Fibroblast of skin of back (primary cell): ENCODE measurements at places on chromosomes 2 and 18.
A peak's percentile ranks its signal among the peaks of the same experiment; 100 is the strongest.

DNA sequence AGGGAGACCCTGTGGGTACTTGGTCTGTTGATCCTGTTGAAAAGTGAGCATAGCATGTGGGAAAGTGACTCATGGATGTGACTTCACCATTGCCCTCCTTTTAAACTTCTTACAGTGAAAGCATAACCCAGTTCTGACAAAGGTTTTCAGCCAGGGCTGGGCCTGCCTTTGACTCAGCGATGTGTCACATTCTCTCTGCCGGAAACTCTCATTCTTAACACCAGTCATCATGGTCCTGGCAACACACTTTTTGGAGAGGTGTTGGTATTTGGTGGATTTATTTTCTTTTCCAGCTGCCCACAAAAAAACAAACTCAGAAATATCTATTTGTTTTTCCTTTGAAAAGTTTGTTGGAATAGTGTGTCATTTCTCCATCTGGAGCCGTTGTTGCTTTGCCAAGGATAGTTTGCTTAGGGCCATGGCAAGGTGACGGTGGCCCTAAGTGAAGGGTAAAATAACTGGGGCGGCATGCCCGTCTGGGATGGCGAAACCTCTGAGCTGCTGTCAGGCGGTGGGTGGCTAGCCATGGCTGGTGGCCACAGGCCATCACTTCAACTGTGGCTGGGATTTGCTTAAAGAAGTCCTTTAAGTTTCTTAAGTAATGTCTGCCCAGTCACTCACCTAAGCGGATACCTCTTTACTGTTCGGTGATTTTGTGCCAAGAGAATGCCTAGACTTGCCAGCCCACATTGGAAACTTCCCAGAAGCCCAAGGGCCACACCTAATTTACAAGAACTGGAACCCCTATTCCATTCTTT, 123.3 kb downstream of the LTBP1 start:
- peak; percentile 100 for DNase-seq

DNA sequence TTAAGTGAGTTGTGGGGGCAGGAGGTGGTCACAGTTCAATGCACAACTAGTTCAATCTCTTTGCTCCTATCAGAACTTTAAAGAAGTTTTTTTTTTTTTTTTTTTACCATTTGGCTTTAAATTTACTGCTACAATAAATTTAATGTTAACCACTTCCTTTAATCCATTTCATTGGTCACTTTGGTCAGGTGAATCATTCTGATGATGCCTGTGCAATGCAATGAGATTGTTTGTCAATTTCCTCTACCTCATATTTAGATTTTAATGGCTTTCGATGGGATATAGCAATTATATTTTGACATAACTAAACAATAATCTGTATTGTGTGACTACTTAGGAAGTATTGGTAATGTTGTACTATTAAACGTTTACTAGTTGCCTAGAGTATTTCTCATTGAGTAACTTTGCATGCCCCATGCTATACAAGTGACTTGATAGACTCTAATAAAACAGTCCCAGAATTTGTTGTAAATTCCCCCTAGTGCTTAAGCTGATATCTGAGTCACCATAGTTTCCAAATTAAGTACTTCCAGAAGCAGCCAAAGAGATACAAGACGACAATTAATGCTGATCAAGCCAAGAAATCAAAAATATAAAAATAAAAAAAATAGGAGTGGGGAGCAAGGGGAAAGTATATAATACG, 52.9 kb upstream of the SERPINB2 start:
- no peak for DNase-seq

- no peak for DNase-seq
These were observed 85.8 kb downstream of the RBM43 start for GRCh38 chr2:151175864-151176263.

DNA sequence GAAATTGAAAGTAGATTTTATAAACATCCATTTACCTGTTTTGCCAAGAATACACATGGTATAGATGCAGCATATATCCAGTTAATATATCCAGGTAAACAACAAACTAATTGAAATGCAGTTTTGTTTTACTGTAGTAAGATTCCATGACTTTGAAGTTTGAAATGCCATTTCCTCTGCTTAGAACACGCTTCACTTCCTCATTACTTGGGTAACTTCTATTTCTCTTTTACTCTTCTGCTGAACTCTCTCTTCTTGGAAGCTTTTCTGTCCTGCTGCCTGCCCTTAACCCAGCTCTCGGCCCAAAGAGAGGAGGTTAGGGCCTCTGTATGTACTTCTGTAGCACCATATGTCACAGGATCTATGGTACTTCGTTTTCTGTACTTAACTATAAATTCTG, 14.1 kb upstream of the IL1RL2 start:
- no peak for DNase-seq

- peak; percentile 67 for DNase-seq
These were observed 30.5 kb upstream of the VPS54 start for GRCh38 chr2:64049633-64050220.

DNA sequence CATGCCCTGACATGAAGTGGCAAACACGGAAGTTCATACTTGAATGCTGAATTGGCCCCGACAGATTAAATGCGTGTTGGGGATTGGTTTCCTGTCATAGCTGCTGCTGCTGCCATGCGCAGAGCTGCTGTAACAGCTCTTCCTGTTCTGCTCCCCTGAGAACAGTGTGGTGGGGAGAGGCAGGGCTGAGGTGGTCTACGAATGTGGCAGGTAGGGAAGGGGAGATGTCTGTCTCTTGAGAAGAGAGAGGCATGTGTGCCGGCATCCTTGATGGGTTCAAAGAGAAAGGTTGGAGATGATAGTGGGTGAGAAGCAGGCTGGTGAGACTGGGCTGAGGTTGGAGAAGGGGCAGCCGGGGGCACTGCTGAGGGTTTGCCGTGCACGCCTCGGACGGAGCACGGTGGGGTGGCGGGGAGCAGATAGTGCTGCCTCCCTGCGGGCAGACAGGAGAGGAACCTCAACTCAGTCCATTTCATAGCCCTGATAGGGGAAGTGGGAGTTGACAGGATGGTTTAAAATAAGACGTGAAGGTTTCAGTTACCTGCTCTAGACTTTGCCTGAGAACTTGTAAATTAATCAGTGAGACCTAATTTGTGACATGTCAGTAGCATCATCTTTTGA, 46.1 kb downstream of the TMEM185B start:
- peak; percentile 8 for DNase-seq

GRCh38 chr2:134190807-134191203, 63.1 kb upstream of the MGAT5 start:
- DNase-seq, result no peak

DNA sequence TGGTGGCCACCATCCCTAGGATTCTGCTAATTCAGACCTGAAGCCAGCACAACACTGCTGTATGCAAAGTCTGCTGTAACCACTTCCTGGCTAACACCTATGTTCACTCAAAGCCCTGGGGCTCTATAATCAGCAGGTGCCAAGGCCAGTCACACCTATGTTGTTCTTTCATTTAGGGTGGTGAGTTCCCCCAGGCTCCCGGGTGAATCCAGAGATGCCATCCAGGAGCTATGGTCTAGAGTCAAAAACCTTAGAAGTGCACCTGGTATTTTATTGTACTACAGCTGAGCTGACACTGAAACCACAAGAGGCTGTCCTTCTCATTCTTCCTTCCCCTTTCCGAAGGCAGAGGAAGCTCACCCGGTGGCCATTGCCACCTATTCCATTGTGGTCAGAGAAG, 46.2 kb upstream of the CCDC141 start:
- no peak for DNase-seq

GRCh38 chr2:234834228-234834923, 117.4 kb upstream of the SH3BP4 start:
- no peak for DNase-seq

DNA sequence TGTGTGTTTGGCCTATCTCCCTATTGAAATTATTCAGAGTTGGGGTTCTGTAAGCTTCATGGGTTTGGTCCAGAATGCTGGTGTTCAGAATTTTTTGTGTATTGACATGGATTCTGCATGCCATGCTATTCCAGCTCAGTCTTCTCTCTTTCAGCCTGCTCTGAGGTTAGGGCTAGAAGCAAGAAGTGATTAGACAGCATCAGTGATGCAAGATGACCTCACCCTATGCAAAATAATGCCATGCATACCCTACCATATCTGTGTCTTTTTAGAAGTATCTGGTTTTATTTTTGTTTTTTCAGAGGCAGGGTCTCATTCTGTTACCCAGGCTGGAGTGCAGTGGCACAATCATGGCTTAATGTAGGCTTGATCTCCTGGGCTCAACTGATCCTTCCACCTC, 175.6 kb upstream of the SKOR2 start:
- no peak for DNase-seq
